Activated T-helper 1 cell treated with anti-CD3 and anti-CD28 coated beads, Interleukin-12 subunit alpha, Interleukin-12 subunit beta, Interleukin-2, Interleukin-4 antibody, amounts not matched to agents 30 ng/mL and 10 ng/mL and 1 ng/mL, durations not matched to agents 14 hours and 24 hours and 36 hours (primary cell): ENCODE measurements at places on chromosomes 5 and 9.

DNA sequence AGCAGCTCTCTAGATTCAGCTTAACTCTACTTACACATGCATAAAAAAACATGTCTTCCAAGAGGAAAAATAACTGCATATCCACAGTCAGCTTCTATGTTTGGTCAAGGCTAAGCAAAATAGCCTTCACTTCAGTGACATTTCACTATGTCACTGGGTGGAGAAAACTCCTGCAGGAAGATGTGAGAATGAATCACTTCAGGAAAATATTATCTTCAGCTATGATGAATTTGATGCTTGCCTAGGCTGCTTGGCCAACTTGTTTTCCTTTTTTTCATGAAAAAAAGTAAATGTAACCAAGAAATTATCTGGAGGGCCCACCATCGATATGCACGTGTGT is 143.0 kb upstream of the ZNF608 start:
- DNase-seq: no peak
- no peaks in the 10 kb centered on the region for H3K27me3 ChIP-seq
- H3K27ac ChIP-seq: no peak overlapping the region
- no peaks in the 10 kb centered on the region for H3K36me3 ChIP-seq
- H3K4me1 ChIP-seq: no peaks in the 10 kb centered on the region

DNA sequence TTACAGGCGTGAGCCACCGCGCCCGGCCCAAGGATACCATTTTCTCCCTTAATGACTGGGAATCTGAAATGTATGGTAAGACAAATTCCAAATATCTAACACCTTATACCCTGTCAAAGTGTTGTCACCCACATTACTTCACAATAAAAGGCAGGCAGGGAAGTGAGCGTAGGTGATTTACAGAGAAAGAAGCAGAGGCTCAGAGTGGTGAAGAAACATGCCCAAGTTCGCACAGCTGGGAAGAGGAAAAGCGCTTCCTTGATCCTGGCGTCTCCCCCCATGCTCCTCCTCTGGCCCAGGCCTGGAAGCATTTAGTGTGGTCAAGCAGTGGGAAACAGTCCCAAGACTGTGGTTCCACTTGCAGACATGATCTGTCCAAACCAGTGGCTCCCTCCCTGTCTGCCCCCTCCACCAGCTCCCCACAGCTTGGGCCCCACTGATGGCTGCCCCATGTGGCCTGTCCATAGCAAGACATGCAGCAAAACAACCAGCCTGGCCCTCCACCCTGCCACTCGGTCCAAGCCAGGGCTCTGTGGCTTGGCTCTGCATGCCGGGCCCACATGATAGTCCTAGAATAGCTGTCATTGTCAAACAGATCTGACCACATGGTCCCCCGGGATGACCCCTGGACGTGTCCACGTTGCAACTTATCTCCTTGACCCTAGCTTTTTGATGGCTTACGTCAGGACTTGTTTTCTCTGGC is 107.2 kb downstream of the TTLL11 start:
- H3K4me3 ChIP-seq: no peak overlapping the region
- DNase-seq: no peak
- H3K4me1 ChIP-seq: no peaks in the 10 kb centered on the region
- H3K27me3 ChIP-seq: peaks cover 2% of the 10 kb centered on the region
- no peak overlapping the region for H3K27ac ChIP-seq

- no peak for DNase-seq
- no peaks in the 10 kb centered on the region for H3K4me1 ChIP-seq
- H3K27me3 ChIP-seq: peaks cover 9% of the 10 kb centered on the region
- no peak overlapping the region for H3K4me3 ChIP-seq
These were observed 1.2 kb upstream of the GABRA1 start for GRCh38 chr5:161846746-161847145.

GRCh38 chr9:92723801-92724323 is 40.8 kb downstream of the BICD2 start:
- H3K27ac ChIP-seq: no peak overlapping the region
- DNase-seq: no peak
- peaks cover 13% of the 10 kb centered on the region for H3K4me1 ChIP-seq
- no peaks in the 10 kb centered on the region for H3K27me3 ChIP-seq
- no peak overlapping the region for H3K4me3 ChIP-seq

- H3K36me3 ChIP-seq: no peaks in the 10 kb centered on the region
- H3K4me3 ChIP-seq: no peak overlapping the region
- H3K27ac ChIP-seq: no peak overlapping the region
- H3K27me3 ChIP-seq: peaks cover 4% of the 10 kb centered on the region
- H3K4me1 ChIP-seq: no peaks in the 10 kb centered on the region
- DNase-seq: no peak
These were observed 9.5 kb upstream of the RPS23 start for GRCh38 chr5:82287625-82288024.

GRCh38 chr9:738209-738915 is 103.1 kb upstream of the DMRT1 start:
- H3K27me3 ChIP-seq: no peaks in the 10 kb centered on the region
- no peaks in the 10 kb centered on the region for H3K4me1 ChIP-seq
- H3K4me3 ChIP-seq: no peak overlapping the region

- H3K27me3 ChIP-seq: no peaks in the 10 kb centered on the region
- H3K4me1 ChIP-seq: peaks cover 62% of the 10 kb centered on the region
- peaks cover 8% of the 10 kb centered on the region for H3K36me3 ChIP-seq
- peak overlapping the region; percentile 99 for H3K4me3 ChIP-seq
These were observed 494 bp downstream of the CERT1 start for GRCh38 chr5:75510836-75511434.

GRCh38 chr9:118302721-118303120 is 598.5 kb downstream of the TLR4 start:
- no peaks in the 10 kb centered on the region for H3K27me3 ChIP-seq
- no peaks in the 10 kb centered on the region for H3K4me1 ChIP-seq
- H3K4me3 ChIP-seq: no peak overlapping the region

DNA sequence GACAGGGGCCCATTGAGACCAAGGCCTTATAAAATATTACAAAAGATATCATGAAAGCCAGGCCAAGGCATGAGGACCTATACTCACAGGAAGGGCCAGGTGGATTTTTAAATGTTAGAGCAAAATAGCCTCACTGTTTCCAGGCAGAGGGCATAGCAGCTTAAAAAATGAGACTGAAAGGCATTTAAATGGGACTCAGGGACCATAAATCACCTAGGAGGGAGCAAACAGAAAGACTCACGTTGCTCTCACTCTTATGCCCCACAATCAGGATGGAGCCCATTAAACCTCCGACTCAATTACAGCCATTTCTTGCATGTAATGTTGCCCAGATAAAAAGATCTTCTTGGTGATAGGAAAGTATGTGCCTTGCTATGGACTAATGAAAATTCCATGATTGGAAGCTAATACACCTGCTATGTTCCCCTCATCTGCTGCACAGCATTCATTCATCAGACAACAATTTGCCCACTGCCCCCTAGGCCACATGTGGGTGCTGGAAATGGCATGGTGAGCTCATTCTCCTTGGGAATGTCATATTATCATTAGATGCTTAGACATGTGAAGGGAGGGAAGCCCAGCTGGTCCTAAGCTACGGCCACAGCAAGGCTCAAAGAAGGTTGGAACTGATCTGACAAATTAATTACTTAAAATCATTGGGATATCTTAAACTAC is 128.6 kb upstream of the GRIA1 start:
- peaks cover 2% of the 10 kb centered on the region for H3K36me3 ChIP-seq
- peaks cover 2% of the 10 kb centered on the region for H3K27me3 ChIP-seq
- DNase-seq: no peak
- peaks cover 6% of the 10 kb centered on the region for H3K4me1 ChIP-seq
